HepG2 (cell line): ENCODE measurements at places on chromosomes 2 and 18. TPM values are rescaled to one million over a fixed set of nuclear protein-coding genes. Genes with fewer than 3 reads are reported as not detected.

Gene LRRC30
- total RNA-seq: not detected in 2 replicates

Gene TDRD15
- 0.28 and 0.29 TPM in 2 replicates for total RNA-seq

Gene CCDC178
- not detected in 2 replicates for total RNA-seq

Gene FZD7
- total RNA-seq: 0.13 TPM in 1 of 2 replicates, not detected in the other

Gene SALL3
- not detected in 2 replicates for total RNA-seq

Gene GALNT5
- total RNA-seq: not detected in 2 replicates

Gene IL36G
- not detected in 2 replicates for total RNA-seq

Gene DNAJC27
- total RNA-seq: 2.3 and 3.1 TPM in 2 replicates

Gene PRKAG3
- not detected in 2 replicates for total RNA-seq

Gene HNMT
- total RNA-seq: 309 and 372 TPM in 2 replicates

Gene GATA6
- total RNA-seq: 2.9 and 3.2 TPM in 2 replicates

Gene KCNG3
- total RNA-seq: 4.8 and 5.2 TPM in 2 replicates

Gene SPHKAP
- not detected in 2 replicates for total RNA-seq

Gene RGPD3
- 0.24 and 0.53 TPM in 2 replicates for total RNA-seq

Gene BMP10
- not detected in 2 replicates for total RNA-seq

Gene PRSS56
- not detected in 2 replicates for total RNA-seq

Gene DSG3
- total RNA-seq: not detected in 2 replicates

Gene TEX44
- not detected in 2 replicates for total RNA-seq

Gene ABCG8
- 6.8 and 8.8 TPM in 2 replicates for total RNA-seq

Gene ALLC
- total RNA-seq: 0.11 TPM in 1 of 2 replicates, not detected in the other

Gene SCN3A
- not detected in 2 replicates for total RNA-seq

Gene ALPP
- total RNA-seq: not detected in 2 replicates

Gene SMYD1
- not detected in 2 replicates for total RNA-seq

Gene TMEM185B
- 3.5 and 7.0 TPM in 2 replicates for total RNA-seq

Gene LIPT1
- total RNA-seq: 8.0 and 8.3 TPM in 2 replicates

Gene CHRNA1
- not detected in 2 replicates for total RNA-seq

Gene ABHD3
- total RNA-seq: 14.2 and 32.1 TPM in 2 replicates

Gene IL37
- total RNA-seq: not detected in 2 replicates

Gene SULT1C4
- 1.3 and 2.6 TPM in 2 replicates for total RNA-seq

Gene DLX2
- 0.15 TPM in 1 of 2 replicates, not detected in the other for total RNA-seq

Gene RFX8
- total RNA-seq: not detected in 2 replicates

Gene CD8B2
- total RNA-seq: not detected in 2 replicates

Gene CD8B
- total RNA-seq: not detected in 2 replicates

Gene AGXT
- total RNA-seq: 30.5 and 41.9 TPM in 2 replicates

Gene SERPINB12
- total RNA-seq: not detected in 2 replicates

Gene NOSTRIN
- total RNA-seq: 0.22 TPM in 1 of 2 replicates, not detected in the other

Gene ARMC9
- 12.8 and 14.5 TPM in 2 replicates for total RNA-seq

Gene STAT4
- total RNA-seq: not detected in 2 replicates

Gene RAB17
- total RNA-seq: 68.0 and 70.0 TPM in 2 replicates

Gene TNP1
- total RNA-seq: not detected in 2 replicates

Gene COBLL1
- 85.4 and 86.8 TPM in 2 replicates for total RNA-seq

Gene VWC2L
- not detected in 2 replicates for total RNA-seq

Gene ATOH8
- total RNA-seq: 0.11 and 0.13 TPM in 2 replicates

Gene MITD1
- total RNA-seq: 43.7 and 48.7 TPM in 2 replicates

Gene PID1
- 0.18 TPM in 2 replicates for total RNA-seq

Gene SERPINB5
- total RNA-seq: not detected in 2 replicates

Gene GMPPA
- total RNA-seq: 81.1 and 88.7 TPM in 2 replicates

Gene RNF181
- 224 and 234 TPM in 2 replicates for total RNA-seq

Gene KATNAL2
- not detected in 2 replicates for total RNA-seq
